IPS DF 6.9 (cell line): ENCODE measurements at places on chromosomes 3 and 15.

DNA sequence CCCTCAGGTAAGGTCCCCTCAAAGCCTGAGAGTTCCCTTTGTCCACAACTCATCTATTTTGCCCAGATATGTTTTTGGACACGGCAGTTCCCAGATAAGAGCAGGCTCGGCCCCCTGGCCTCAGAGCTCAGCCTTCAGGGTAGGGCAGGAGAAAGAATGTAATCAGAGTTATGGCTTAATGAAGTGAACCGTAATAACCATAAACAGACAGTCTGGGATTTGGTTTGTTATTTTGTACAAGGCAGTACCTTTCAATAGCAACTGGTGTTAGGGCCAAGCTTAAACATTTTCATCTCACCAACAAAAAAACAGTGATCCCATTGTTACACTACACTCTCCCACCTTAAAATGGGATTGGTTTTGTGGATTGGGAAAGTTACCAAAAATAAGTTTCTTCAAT, 12.2 kb upstream of the ALDH1A3 start:
- no peaks in the 10 kb centered on the region for H3K36me3 ChIP-seq
- no peaks in the 10 kb centered on the region for H3K4me1 ChIP-seq
- no peak overlapping the region for H3K27ac ChIP-seq

GRCh38 chr3:38458796-38459498, 5.3 kb downstream of the ACVR2B start:
- H3K27ac ChIP-seq: no peak overlapping the region
- no peaks in the 10 kb centered on the region; the same call in none of the 2 replicates for H3K36me3 ChIP-seq
- no peaks in the 10 kb centered on the region for H3K27me3 ChIP-seq
- H3K4me1 ChIP-seq: peaks cover 10% of the 10 kb centered on the region

GRCh38 chr3:52218937-52219650, 6.4 kb downstream of the TLR9 start:
- H3K4me1 ChIP-seq: no peaks in the 10 kb centered on the region
- H3K27me3 ChIP-seq: no peaks in the 10 kb centered on the region
- H3K36me3 ChIP-seq: peaks cover 8% of the 10 kb centered on the region; the same call in 1 of the 2 replicates
- H3K27ac ChIP-seq: no peak overlapping the region

GRCh38 chr3:23944007-23944783, 891 bp upstream of the NR1D2 start:
- H3K4me3 ChIP-seq: peak overlapping the region; percentile 42; the same call in 1 of the 2 replicates
- H3K27ac ChIP-seq: no peak overlapping the region
- H3K4me1 ChIP-seq: peaks cover 1% of the 10 kb centered on the region; the same call in 1 of the 2 replicates
- H3K27me3 ChIP-seq: no peaks in the 10 kb centered on the region

DNA sequence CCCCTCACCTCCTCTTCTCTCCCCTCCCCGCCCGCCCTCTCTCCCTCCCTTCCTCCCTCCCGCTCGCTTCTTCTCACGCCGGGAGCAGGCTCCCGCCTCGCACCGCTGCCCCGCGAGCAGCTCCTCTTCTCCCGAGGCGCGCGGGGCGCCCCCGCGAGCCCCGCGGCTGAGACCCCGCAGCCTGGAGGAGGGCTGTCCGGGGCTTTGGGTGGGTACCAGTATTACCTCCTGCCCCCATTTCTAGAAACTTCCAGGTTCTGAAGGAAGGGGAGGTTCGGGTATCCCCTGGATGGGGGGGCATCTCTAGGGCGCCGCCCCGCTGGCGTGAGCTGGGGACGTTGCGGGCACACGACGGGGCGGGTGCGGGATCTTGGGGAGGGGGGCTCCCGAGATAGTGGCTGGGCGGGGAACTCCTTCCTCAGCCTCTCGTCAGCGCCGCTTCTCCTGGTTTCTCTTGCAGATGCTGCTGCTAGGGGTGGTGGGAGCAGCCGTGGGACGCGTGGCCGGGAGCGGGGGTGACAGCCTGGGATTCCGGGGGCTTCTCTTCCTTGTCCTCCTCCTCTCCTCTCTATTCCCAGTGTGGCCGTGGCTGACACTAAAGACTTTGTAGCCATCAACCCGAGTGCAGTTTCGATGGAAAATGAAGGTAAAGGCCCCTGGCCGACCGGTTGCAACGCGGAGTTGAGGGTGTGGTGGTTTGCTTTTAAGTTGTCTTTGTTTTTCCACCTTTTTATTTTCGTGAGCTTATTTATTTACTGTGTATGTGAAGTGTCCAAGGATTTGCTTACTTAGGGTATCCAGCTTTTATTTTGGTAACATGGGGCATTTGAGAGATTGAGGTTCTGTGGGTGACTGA, 474 bp downstream of the ATP2C1 start:
- no peak overlapping the region for H3K27ac ChIP-seq
- peak overlapping the region; percentile 92 for H3K4me3 ChIP-seq
- H3K27me3 ChIP-seq: no peaks in the 10 kb centered on the region

GRCh38 chr15:94844198-94844537, 612.8 kb downstream of the MCTP2 start:
- no peaks in the 10 kb centered on the region for H3K36me3 ChIP-seq
- H3K4me1 ChIP-seq: no peaks in the 10 kb centered on the region
- no peak overlapping the region for H3K4me3 ChIP-seq
- no peak overlapping the region for H3K27ac ChIP-seq

GRCh38 chr3:125073390-125073905, 17.7 kb upstream of the HEG1 start:
- no peaks in the 10 kb centered on the region for H3K27me3 ChIP-seq
- no peak overlapping the region for H3K4me3 ChIP-seq
- H3K36me3 ChIP-seq: no peaks in the 10 kb centered on the region
- no peak for DNase-seq
- no peaks in the 10 kb centered on the region for H3K4me1 ChIP-seq
- H3K27ac ChIP-seq: no peak overlapping the region

GRCh38 chr15:76674883-76675282, 230.3 kb downstream of the SCAPER start:
- no peak overlapping the region for H3K4me3 ChIP-seq
- H3K27ac ChIP-seq: no peak overlapping the region
- no peaks in the 10 kb centered on the region for H3K27me3 ChIP-seq
- no peaks in the 10 kb centered on the region for H3K4me1 ChIP-seq
- H3K36me3 ChIP-seq: no peaks in the 10 kb centered on the region
- DNase-seq: no peak

GRCh38 chr3:17040322-17040989, 155.7 kb downstream of the PLCL2 start:
- H3K27me3 ChIP-seq: no peaks in the 10 kb centered on the region
- H3K4me1 ChIP-seq: no peaks in the 10 kb centered on the region
- H3K27ac ChIP-seq: no peak overlapping the region

DNA sequence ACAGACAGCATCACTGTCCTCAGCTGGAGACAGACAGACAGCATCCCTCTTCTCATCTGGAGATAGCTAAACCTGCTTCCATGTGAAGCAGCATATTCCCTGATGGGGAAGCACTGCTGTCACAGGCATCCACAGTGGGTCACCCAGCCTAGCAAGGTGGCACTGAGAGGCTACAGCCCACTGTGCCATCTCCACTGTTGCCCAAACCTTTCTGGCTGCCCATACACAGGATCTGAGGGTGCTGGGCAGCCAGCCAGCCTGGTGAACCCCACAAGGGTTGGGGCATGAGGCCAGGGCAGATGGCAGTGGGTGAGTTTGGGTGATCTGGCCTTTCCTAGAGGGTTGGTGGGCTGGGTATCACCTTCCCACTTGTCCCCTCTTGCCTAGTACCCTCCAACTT, 11.7 kb downstream of the CHST13 start:
- no peaks in the 10 kb centered on the region for H3K27me3 ChIP-seq
- DNase-seq: no peak
- no peaks in the 10 kb centered on the region for H3K4me1 ChIP-seq
- H3K36me3 ChIP-seq: no peaks in the 10 kb centered on the region
- H3K4me3 ChIP-seq: no peak overlapping the region
- H3K27ac ChIP-seq: no peak overlapping the region
